Stimulated activated CD4-positive, alpha-beta T cell treated with anti-CD3 and anti-CD28 coated beads, Interleukin-1b, Interleukin-23, amount 100 ng/mL, for 24 hours (primary cell): ENCODE measurements at places on chromosomes 12 and 14.

GRCh38 chr14:92952481-92953298 lies 29.7 kb downstream of the CHGA start:
- DNase-seq = no peak

- no peak for DNase-seq
Observed at GRCh38 chr14:83994020-83994419, 1535.9 kb upstream of the FLRT2 start.

DNA sequence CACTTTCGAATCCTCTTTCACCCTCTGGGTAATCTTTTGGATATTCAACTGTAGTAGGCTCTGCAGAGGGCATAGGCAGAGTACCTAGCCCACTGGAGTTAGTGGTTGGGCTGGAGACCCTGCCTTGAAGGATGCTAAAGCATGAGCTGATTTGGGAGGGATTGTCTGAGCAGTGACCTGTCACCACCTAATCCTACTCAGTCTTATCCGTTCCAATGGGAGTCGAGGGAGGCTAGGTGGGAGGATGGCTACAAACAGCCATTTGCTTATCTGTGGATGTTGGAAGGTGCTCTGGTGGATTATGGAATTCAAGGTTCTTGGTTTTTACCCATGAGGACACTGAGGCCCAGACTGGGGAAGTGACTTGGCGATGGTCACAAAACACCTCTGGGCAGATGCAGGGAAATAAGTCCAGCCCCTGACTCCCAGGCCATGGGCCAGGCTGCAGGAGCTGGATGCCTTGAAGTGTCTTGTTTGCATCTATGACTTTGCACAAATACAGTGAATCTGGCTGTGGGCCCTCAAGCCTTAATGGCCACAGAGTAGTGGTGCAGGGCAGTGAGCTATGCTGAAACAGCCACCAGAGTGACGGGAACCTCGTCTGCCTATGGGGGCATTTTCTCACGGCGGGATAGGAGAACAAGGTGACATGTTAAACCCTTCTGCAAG lies 3.7 kb downstream of the KMT5A start:
- DNase-seq = no peak

- no peak for DNase-seq
Observed at GRCh38 chr12:114272071-114272470, 133.9 kb downstream of the TBX5 start.

GRCh38 chr12:46825591-46826414 lies at the start of gene SLC38A4:
Gene SLC38A4, minus strand, starts transcription at chr12:46825997. Its CDS starts 32,926 bp downstream, at chr12:46793071.
- DNase-seq = no peak

GRCh38 chr14:70472253-70473159 lies 20.5 kb downstream of the ADAM21 start:
- DNase-seq = no peak

- DNase-seq = no peak
Observed at GRCh38 chr14:105331575-105332349, 17.2 kb downstream of the PACS2 start.

DNA sequence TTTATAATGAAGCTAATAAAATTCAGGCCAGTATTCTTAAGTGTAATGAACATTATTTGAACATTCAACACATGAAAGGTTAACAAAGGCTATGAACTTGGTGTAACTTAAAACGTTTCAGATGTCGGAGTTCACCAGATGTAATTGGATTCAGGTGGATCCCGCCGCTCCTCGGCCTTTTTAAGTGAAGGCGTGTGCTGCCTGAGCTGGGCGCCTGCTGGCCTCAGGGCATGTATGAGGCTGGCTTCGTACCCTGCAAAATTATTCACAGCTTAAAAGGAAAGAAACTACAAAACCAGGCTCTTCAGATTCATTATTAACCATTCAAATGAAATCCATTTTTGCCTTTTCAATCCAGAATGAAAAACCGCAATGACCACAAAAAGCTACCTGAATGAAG lies 69.9 kb downstream of the WIF1 start:
- DNase-seq = no peak

- DNase-seq = no peak
Observed at GRCh38 chr14:62162998-62163589, 400.9 kb downstream of the SNAPC1 start.

DNA sequence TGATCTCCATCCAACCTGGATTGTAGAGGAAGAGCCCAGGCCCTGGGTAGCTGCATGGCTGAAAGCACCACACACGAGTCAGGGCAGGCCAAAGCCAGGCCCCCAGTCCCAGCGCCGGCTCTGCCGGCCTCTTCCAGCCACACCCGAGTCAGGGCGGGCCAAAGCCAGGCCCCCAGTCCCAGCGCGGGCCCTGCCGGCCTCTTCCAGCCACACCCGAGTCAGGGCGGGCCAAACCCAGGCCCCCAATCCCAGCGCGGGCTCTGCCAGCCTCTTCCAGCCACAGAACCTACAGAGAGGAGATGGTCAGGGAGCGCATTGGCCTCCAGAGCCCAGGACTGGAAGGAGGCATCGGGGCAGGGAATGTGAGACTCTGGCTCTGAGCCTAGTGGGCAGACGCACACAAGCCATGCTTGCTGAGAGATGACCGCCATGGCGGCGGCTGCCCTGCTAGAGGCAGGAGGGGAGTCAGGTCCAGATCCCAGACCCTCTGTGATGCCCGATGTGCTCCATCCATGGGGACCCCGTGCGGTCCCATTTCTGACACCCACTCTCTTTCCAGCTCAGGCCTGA lies 30.2 kb downstream of the BEGAIN start:
- no peak for DNase-seq

- no peak for DNase-seq
Observed at GRCh38 chr14:36855396-36855795, 193.7 kb downstream of the PAX9 start.

- no peak for DNase-seq
Observed at GRCh38 chr12:111978545-111978944, 34.4 kb downstream of the TMEM116 start.

DNA sequence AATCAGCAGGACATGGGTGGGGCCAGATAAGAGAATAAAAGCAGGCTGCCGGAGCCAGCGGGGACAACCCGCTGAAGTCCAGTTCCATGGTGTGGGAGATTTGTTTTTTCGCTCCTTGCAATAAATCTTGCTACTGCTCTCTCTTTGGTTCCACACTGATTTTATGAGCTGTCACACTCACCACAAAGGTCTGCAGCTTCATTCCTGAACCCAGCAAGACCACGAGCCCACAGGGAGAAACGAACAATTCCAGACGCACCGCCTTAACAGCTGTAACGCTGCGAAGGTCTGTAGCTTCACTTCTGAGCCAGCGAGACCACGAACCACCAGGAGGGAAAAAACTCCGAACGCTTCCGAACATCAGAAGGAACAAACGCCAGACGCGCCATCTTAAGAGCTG lies 2.8 kb upstream of the CNIH1 start:
- no peak for DNase-seq

- no peak for DNase-seq
Observed at GRCh38 chr12:57734591-57734990, 4.0 kb downstream of the AGAP2 start.

- no peak for DNase-seq
Observed at GRCh38 chr14:32786886-32787285, 151.8 kb upstream of the NPAS3 start.

DNA sequence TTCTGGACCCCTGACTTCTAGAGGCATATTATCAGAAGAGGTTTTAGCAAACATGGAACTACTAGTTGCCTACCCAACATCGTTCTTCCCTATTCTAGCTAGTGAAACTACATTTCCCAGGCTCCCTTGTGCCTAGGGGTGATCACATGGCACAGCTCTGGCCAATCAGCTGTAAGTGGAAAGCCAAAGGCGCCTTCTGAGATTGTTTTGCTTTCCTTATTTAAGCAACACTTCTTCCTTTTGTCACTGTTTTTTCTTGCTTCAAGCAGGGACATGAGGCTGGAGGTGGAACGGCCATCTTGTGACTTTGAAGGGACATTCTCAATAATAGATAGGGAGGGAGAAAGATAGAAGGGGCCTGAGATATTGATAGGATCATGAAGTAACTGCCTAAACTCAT lies 136.7 kb downstream of the ZNF664 start:
- DNase-seq = no peak

DNA sequence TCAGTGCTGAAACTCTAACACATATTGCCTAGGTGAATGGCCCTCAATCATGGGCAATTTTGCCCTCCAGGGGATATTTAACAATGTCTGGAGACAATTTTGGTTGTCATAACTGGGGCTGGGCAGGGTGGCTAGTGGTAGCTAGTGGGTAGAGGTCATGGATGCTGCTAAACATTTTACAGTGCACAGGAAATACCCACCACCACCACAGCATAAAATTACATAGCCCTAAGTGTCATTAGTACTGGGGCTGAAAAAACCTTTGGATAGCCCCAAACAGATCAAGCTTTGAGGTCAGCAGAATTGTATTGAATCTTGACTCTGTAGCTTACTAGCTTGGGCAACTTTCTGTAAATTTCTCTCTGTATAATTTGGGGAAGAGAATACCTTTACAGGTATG lies 758.0 kb downstream of the BCL11B start:
- no peak for DNase-seq

DNA sequence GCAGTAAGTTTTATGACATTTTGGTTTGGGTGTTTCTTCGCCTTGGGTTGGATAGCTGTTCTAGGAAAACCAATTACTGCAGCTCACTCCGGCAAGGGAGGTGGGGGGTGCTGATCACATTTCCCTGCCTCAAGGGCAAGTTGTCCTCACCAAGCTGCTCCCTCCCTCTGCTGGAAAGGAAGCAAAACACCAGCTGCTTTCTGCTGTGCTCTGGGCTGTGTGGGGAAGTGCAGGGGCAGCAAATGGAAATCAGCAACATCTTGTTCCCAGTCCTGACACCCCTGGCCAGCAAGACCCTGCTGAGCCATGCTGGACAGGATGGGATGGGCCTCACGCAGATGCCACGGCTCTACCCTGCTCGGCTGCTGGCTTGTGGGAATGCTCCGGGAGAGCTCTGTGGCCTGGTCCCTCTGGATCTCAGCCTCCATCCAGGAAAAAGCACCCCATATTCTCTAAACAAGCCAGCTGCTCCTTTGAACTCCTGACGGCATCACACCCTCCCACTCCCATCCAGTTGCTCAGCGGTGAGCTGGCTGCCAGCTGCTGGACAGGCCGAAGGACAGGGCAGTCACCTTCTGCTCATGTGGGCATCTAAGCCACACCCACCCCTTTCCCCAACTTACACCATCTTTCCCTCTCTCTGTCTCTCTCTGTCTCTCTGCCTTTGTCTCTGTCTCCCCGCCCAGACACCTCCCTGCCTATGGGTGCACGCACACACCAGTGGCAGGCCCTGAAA lies 52.4 kb upstream of the EIF5 start:
- DNase-seq = no peak

DNA sequence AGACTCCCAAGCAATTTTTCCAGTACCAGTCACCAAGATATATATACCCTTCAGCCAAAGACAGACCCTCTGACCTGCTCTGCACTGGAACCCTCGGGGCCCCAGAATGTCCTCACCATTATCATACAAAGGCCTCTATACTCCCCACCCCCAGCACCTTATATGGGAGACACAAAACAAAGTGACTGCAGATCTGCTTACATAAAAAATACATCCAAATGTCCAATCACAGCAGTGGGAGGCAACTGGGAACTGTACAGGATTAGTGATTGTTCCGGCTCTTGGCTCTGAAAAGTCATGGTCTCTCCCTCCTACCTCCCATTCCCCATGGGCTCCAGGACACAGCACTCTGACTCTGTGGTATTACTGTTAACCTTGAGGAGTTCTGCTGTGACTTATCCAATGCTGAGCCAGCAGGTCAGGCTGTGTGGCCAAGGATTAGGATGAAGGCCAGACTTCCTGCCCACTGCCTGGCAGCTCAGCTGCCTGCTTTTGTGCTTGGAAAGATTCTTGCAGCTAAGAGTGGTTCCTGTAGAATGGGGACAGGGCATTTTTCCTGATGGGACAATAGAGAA lies 13.7 kb downstream of the OXA1L start:
- no peak for DNase-seq

DNA sequence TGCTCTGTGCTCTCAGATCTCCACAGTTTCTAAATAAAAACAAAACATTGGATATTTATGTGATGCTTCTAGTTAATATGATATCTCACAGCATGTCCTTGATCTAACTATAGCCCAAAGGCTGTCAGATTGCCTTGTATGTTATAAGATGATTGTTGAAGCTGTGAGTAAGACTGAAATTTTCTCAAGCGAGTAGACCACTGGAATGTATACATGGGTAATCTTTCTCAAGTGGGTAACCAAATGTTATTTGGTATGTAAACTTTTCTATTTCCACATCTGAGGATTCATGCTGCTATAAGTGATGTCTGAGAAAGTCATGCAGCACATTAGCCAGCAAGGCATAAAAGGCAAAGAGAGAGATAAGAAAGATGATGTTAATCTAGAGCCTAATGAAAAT lies 886.7 kb downstream of the NRXN3 start:
- no peak for DNase-seq

GRCh38 chr12:77845831-77846230 lies 15.1 kb downstream of the NAV3 start:
- no peak for DNase-seq

DNA sequence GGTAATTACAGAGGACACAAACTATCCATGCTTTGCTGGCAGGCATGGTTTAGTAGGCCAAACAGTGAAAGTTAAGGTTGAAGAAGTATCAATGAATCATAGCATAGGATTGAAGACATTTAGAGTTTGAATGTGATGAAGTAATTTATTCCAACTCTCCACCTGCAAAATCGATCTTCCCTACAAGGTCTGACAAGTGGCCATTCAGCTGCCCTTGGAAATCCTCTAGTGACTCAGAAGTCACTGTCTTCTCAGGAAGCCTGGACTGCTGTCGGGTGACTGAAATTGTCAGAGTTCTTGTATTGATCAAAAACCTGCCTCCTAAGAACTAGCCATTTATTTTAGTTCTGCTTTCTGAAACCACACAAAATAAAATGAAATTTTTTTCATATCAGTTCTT lies 17.7 kb upstream of the STXBP6 start:
- DNase-seq = no peak

DNA sequence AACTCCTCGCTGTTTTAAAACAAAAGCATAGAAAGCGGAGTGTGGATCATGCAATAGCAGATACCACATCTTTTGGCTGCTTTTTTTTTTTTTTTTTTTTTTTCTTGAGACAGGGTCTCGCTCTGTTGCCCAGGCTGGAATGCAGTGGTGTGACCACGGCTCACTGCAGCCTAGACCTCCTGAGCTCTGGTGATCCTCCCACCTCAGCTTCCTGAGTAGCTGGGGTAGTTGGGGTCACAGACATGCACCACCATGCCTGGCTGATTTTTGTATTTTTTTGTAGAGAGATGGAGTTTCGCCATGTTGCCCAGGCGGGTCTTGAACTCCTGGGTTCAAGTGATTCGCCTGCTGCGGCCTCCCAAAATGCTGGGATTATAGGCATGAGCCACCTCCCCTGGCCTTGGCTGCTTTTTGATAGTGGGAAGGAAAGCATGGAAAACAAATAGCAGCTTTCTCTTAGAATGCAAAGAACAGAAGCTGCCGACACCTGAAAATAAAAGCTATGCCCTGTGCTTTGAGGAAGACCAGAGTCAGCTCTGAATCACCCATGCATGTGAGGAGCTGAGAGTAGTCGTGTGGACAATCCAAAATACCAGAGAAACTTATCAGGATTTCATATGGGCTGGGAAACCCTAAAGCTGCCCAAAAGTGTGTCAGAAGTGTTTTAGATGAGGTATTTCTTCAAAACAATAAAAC lies 3.6 kb upstream of the ELK3 start:
- DNase-seq = no peak
